Hair follicle dermal papilla cell (primary cell): ENCODE measurements at places on chromosomes 3 and 15. TPM values are rescaled to one million over a fixed set of nuclear protein-coding genes. Genes with fewer than 3 reads are reported as not detected.

The ABHD5 gene
- 23.4 and 24.5 TPM in 2 replicates for total RNA-seq

The OR5K2 gene
- not detected in 2 replicates for total RNA-seq

The SNTN gene
- total RNA-seq: not detected in 2 replicates

The SENP8 gene
- 2.3 and 2.4 TPM in 2 replicates for total RNA-seq

The RTP3 gene
- not detected in 2 replicates for total RNA-seq

The MASP1 gene
- total RNA-seq: 115 and 204 TPM in 2 replicates
